ENCODE measurements at places on chromosomes 11 and 22. TPM values are rescaled to one million over a fixed set of nuclear protein-coding genes. Genes with fewer than 3 reads are reported as not detected.
A peak's percentile ranks its signal among the peaks of the same experiment; 100 is the strongest.

GRCh38 chr22:42074132-42074811 is at the start of gene PHETA2:
PHETA2 (plus strand) TSS chr22:42074248; CDS start chr22:42077294, 3,046 bp downstream.
- DNase-seq = peak; percentile 55

GRCh38 chr11:119908573-119908904 is 179.5 kb upstream of the NECTIN1 start:
- no peak for DNase-seq

GRCh38 chr11:99327527-99327926 is 306.8 kb downstream of the CNTN5 start:
- no peak for DNase-seq

GRCh38 chr11:46710821-46711269 is 8.2 kb upstream of the F2 start:
- no peak for DNase-seq

DNA sequence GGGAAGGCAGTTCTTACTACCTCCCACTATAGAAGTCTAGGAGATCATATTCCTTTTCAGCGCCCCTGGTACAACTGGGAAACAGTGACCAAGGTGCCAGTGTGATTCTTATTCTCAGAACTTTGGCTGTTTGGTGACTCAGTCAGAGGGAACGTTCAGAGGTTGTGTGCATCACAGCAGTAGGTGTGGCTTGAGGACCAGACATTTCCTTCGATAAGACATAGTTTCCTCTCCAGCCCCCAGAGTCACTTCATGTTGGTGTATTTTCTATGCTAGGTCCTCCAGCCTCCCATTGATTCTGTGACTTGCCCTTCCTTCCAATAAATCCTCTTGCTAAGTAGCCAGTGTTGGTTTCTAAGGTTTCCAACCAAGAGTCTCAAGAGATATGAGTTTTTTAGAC is 171.9 kb upstream of the MPPED2 start:
- DNase-seq = no peak

GRCh38 chr11:47354913-47355282 is 2.4 kb upstream of the MYBPC3 start:
- no peak for DNase-seq

DNA sequence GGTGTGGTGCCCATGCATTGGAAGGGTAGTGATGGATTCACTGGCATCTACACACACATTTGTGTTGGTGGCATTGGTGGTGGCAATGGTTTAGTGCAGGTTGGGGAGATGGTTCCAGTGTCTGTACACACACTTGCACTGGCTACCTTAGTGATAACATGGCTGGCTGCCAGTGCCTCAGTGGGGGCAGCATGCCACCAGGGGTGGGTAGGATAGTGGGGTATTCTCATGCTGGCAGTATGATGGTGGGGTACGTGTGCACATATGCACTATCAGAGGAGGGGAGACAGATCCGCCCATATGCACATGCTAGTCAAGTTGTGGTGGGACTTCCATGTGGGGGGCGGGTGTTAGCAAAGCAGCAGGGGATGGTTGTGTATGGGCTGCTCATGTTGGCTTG is 7.1 kb upstream of the OR8K3 start:
- no peak for DNase-seq

- no peak for DNase-seq
Observed at GRCh38 chr11:64684357-64684756, 38.6 kb downstream of the NRXN2 start.

DNA sequence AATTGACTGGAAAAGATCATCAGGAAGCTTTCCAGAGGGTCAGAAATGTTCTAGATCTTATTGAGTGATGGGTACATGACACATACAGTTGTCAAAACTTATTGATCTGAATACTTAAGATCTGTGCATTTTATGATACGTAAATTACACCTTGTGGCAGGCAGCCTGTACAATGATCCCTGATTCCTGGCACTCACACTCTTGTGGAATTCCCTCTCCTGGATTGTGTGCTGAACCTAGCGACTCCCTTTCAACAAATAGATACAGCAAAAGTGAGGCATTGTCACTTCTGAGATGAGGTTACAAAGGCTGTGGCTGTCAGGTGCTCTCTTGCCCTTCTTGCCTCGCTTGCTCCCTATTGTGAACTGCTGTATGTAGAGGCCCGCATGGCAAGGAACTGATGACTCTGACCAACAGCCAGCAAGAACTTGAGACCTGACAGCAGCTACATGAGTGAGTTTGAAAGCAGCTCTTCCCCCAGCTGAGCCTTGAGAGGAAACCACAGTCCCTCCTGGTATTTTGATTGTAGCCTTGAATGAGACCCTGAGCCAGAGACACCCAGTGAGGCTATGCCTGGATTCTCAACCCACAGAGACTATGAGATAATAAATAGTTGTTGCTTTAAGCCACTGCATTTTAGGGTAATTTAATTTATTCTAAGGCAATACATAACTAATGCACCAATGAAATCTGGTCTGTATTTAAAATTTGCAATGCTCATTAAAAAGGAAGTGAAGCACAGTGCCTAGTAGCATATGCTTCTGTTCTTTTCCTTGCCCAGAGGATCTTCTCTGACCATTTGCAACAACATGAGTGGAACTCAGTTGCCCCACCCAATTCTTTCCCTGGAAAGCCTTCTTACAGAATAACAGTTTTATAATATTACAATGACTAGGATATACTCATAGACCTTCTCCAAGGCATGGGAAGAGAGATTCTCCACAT is 60.5 kb upstream of the IZUMO1R start:
- no peak for DNase-seq

DNA sequence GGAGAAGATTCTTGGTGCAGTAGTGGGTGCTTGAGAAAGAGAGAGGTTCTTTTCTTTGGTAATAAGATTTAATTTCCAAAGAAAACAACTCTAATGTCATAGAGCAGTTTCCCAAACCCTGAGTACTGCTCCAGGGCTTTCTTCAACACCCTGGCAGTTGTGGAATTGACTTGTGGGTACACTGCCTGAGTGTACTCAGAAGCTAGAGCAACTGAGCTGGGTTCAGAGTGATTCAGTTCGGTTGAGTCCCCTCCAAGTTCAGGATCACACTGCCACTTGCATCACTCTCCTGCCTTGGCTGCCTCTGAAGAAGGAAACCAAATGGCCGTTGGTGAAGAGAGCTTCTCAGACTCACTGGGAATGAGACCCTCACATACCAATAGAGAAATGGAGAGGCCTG is 5.3 kb downstream of the DMC1 start:
- DNase-seq = no peak

- DNase-seq = no peak
Observed at GRCh38 chr11:30586251-30587144, at the start of gene MPPED2. MPPED2 (minus strand) TSS chr11:30586353; CDS start chr11:30580373, 5,980 bp downstream.

- DNase-seq = peak; percentile 32
Observed at GRCh38 chr11:34052608-34053160, 1.2 kb downstream of the CAPRIN1 start.

- peak; percentile 49 for DNase-seq
Observed at GRCh38 chr11:19087658-19088057, 27.1 kb upstream of the MRGPRX2 start.

DNA sequence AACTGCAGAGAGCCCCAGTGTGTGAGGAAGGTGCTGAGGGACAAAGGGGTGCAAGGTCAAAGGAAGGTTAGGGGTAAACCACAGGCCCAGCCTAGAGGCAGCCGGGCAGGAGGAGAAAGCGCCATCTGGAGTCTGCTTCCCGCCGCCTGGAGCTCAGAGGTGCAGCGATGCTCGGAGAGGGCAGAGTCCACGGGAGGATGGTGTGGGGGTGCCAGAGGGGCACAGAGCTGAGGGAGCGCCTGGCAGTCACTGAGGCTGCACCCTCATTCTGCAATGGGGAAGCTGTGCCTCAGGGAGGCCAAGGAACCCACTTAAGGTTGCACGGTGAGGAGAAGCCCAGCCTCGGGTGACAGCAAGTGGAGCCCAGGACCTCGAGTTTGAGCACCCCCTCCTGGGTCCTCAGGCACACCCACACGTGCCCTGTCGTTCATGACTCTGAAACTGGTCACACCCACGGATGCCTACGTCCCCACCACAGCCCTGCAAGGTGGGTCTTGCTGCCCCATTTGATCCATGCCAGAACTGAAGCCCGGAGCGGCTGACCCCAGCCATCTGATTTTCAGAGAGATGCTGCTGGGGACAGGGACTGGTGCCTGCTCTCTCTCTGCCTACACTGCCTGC is 1.6 kb downstream of the IL2RB start:
- DNase-seq = no peak

DNA sequence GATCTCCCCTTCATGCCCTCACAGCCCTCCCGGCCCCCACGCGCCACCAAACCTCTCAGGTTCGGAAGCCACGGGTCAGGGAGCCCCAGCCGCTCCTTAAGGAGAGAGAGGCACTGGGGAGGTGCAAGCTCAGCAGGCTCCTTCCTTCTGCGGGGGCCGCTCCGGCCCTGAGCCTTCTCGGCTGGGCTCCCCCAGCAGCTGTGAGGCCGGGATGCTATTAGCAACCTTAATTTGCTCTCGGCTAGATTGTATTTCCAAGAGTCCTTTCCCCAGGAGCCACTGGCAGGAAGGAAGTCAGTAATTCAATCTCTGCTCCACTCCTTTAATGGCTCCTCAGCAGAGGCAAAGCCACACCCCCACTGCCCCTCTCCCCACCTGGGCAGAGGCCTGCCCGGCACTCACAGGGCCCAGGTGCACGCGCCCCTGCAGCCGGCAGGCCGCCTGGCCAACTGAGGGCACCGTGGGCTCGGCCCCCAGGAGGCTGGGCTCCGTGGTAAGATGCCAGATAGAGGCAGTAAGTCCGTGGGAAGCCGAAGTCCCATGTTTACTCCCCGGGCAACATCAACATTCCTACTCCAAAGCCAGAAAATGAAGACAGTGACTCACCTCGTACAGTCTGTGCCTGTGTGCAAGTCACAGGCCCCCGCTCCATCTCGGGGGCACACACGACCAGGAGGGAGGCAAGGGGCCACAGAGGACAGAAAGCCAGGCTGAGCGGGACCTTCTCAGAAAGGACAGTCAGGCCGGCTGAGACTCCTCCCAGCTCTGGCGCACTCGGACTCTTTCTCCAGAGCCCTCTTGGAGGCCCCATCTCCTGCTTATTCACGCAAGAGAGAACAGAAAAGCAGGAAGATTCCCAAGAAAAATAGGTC is 5.2 kb downstream of the IGSF9B start:
- DNase-seq = no peak

GRCh38 chr22:37309211-37310074 is 27.1 kb downstream of the CYTH4 start:
- DNase-seq = peak; percentile 21

GRCh38 chr11:22792497-22792896 is 37.1 kb downstream of the SVIP start:
- peak; percentile 94 for DNase-seq

GRCh38 chr11:62479631-62480201 is 60.9 kb downstream of the SCGB1A1 start:
- DNase-seq = no peak

DNA sequence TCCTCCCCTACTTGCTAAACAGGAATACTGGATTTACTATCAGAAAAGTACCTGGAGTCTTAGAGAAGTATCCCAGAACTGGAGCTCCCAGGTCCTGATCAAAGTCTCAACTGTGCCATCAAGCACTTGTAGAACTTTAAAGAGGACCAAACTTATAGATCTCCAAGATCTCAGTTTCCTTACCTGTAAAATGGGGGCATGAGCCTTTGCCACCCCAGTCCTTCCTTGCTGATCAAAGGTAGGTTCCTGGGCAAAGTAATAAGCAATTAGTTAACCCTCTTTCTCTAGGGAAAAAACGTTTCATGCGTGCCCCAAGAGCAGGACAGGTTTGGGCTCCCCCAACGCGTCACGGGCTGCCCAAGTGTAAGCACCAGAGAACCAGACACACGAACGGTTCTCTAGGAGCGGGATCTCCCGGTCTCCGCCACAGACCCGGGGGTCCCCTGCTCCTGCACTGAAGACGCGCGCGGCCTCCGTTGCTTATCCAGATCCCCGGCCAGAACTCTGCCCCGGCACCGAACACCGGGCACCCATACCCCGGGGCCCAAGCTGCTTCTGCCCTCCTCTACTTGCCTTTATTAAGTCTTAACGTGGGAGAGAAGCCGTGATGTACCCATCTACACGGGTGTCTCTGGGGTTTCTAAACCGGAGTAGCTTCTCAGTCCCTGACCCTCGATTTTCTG is 505 bp downstream of the ZNF214 start:
- DNase-seq = no peak

- no peak for DNase-seq
Observed at GRCh38 chr22:44663256-44663999, 38.6 kb upstream of the PRR5 start.

DNA sequence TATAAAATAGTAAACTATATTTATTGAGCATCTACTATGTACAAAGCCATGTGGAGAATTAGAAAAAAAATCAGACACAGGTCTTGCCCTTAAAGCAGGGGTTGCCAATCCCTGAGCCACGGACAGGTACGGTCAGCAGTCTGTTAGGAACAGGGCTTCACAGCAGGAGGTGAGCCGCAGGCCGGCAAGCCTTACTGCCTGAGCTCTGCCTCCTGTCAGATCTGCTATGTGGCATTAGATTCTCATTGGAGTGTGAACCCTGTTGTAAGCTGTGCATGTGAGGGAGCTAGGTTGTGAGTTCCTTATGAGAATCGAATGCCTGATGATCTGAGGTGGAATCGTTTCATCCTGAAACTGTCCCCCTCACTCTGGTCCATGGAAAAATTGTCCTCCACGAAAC is 2.1 kb upstream of the RAG2 start:
- no peak for DNase-seq

DNA sequence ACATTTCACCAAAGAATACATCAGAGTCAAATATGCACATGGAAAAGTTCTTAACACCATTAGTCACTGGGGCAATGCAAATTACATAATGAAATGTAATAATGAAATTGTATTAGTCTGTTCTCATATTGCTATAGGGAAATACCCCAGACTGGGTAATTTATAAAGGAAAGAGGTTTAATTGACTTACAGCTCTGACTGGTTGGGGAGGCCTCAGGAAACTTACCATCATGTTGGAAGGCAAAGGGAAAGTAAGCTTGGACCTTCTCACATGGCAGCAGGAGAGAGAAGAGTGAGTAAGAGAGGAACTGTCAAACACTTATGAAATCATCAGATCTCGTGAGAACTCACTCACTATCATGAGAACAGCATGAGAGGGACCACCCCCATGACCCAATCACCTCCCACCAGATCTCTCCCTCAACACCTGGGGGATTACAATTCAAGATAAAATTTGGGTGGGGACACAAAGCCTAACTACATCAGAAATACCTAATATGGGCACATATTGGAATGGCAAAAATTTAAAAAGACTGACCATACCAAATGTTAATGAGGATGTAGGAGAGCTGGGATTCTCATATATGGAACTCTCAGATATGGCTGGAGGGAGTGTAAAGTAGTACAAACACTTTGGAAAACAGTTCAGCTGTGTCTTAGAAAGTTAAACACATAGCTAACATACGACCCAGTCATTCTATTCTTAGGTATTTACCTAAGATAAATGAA is 65.1 kb upstream of the CD44 start:
- DNase-seq = no peak

- no peak for DNase-seq
Observed at GRCh38 chr11:62556875-62557631, 10.4 kb upstream of the AHNAK start.

The SCT gene
- total RNA-seq = not detected

The NADSYN1 gene
- 67.9 TPM for total RNA-seq

The SYCE3 gene
- total RNA-seq = not detected

The OR5P2 gene
- not detected for total RNA-seq

The ACRV1 gene
- total RNA-seq = under 0.01 TPM

The CD3E gene
- total RNA-seq = not detected

The SH3BP1 gene
- 0.40 TPM for total RNA-seq

The RASGRP2 gene
- 1.3 TPM for total RNA-seq

The GALNT18 gene
- total RNA-seq = 240 TPM

The SLC25A45 gene
- 1.7 TPM for total RNA-seq
